ENCODE measurements at places on chromosomes 12 and 14. TPM values are rescaled to one million over a fixed set of nuclear protein-coding genes. Genes with fewer than 3 reads are reported as not detected.

MMP17 gene
- total RNA-seq: 11.2 TPM

USP44 gene
- under 0.01 TPM for total RNA-seq

TMEM132D gene
- total RNA-seq: not detected

TSPAN19 gene
- not detected for total RNA-seq

RND1 gene
- total RNA-seq: 0.29 TPM

TSHR gene
- total RNA-seq: not detected

MANSC4 gene
- not detected for total RNA-seq

STAT6 gene
- 149 TPM for total RNA-seq

AEBP2 gene
- 20.0 TPM for total RNA-seq

- no peak for DNase-seq
Observed at GRCh38 chr14:90034835-90035525, 26.8 kb upstream of the KCNK13 start.

GRCh38 chr14:105290621-105291346, 10.0 kb downstream of the BRF1 start:
- no peak for DNase-seq

DNA sequence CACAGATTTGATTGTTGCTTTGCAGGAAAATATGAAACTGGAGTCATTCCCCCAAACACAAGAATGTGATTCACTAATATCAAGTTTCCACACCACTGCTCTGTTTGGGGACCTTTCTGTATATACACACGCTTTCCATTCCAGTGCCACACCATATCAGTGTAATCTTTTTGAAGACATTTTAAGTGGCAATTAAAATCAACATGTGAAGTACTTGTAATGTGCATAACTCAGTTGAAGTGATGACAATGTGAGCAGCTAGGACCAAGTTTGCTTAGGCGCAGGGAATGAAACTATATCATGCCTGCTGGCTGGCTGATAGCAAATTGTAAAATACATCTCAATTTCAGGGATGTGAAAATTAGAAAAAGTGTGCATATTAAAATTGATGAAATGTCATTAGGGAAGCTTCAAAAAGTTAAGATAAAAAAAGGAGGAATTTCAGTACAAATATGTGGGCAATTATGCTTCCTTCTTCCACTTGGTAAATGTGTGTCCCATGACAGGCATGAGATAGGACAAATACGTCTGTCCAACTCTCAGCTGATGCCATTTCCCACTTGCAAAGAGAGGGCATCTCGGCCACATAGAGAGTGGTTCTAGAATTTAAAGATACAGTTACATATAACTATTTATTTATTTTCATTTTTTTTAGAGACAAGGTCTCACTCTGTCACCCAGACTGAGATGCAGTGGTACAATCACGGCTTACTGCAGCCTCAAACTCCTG, 43.7 kb downstream of the HSPB8 start:
- no peak for DNase-seq

DNA sequence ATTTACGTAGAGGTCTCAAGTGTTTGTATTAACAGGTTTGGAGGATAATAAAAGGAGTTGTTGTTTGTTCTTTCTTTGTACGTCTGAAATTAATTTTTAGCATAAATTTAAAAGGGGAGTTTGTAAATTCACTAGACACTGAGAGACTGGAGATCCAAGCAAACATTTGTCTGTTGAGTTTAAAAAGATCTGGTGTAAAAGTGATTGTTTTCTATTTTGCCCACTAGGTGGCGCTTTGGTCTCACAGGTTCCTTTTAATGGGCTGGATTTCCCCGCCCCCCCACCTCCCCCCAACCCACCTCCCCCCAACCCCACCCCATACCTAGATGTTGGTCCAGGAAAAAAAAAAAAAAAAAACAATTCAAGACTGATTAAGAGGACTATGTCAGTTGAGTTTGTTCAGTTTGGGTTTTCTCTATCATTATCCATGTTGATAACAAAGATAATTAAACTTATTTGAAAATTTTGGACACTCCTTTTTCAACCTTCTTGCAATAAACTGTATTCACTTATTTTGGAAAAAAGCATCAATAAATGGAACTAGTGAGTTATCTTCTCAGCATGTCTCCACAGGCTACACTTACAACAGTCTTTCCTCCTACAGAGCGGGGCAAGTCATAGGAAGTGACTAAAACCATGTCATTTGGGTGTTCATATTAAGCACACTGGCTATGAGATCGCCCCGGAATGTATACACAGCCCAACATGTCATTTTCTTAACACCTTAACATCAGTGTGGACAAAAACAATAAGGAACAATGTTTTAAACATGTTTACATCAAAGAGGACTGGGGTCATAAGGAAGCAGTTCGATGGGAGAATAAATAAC, 841.1 kb downstream of the NRXN3 start:
- DNase-seq: no peak

DNA sequence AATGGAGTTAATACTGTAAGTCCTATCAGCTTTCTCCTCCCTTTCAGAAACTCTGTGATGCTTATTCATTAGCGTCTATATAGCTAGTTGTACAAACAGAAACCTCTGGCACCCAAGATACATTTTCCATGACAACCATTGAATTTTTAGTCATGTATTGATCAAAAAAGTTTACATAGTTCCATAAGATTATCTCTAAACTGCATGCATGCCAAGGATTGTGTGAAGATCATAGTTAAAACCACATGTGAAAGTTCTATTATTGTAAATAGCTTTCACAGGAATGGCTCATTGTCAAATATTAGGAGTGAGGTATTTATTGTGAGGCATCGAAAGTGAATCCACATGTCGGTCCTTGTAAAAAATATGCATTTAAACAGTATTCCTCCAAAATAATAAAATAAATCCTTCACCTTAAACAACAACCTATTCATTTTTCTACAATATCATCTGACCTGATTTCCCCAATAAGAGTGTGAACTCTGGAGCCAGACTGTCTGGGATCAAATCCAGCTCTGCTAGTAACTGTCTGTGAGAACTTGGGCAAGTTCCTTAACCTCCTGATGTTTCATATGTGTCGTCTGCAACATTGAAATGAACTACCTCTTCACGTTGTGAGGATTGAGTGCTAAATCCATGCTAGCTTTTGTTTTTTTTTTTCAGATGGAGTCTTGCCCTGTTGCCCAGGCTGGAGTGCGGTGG, 10.6 kb upstream of the CDKL1 start:
- DNase-seq: no peak

DNA sequence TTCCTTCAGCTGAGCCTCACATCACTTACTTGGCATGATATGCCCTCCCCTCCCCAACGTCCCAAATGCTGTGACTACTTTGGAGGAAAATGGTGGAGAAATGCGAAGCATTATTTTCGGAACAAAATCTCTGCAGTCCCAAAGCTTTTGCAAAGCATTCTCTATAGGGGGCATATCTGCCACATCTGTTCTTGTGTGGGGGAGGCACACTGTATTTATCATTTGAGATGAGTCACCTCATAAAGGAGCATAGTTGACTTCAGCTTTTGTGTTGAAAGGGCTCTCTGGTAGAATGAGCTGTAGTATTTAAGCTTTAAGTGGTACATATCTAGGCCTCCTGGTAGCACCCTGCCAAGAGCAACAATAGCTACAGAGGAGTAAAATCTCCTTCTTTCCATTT, 447.5 kb downstream of the ADAMTS20 start:
- peak; percentile 23 for DNase-seq

GRCh38 chr12:113119980-113120669, 15.4 kb downstream of the RASAL1 start:
- DNase-seq: peak; percentile 55

- DNase-seq: no peak
Observed at GRCh38 chr12:90652280-90652679, 302.7 kb downstream of the CCER1 start.

- DNase-seq: peak; percentile 57
Observed at GRCh38 chr12:65568517-65568916, 255.8 kb upstream of the HMGA2 start.

- no peak for DNase-seq
Observed at GRCh38 chr14:86221755-86222154, 691.8 kb downstream of the FLRT2 start.

DNA sequence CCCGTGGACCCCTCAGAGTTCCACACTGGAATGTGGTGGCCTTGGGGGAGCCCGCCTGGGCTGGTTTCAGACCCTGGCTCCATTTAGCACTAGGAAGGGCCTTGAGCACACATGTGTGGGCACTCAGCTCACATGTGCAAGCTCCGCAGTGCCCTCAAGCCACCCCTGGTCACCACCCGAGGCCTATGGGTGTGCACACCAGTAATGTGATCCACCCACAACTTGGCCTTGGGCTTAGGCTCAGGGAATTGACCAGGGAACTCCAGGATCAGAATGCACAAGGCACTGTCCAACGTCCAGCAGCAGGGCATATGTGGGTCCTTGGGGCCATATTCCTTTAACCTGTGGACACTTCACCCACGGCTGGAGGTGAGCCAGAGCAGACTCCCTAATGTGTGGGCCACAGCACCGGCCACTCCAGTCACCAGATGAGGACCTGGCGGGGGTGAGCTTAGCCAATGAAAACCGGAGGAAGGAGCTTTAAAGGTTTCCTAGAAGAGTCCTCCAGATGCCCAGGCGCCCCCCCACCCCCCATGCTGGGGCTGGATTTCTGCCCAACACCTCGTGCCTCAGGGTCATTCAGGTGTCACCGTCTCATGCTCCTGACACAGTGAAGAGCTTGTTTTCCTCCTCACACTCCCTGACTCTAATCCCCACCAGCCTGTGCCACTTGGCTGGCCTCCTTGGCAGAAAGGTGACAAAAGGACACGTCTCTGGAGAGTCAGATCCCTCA, 209.2 kb downstream of the ZFP36L1 start:
- no peak for DNase-seq

DNA sequence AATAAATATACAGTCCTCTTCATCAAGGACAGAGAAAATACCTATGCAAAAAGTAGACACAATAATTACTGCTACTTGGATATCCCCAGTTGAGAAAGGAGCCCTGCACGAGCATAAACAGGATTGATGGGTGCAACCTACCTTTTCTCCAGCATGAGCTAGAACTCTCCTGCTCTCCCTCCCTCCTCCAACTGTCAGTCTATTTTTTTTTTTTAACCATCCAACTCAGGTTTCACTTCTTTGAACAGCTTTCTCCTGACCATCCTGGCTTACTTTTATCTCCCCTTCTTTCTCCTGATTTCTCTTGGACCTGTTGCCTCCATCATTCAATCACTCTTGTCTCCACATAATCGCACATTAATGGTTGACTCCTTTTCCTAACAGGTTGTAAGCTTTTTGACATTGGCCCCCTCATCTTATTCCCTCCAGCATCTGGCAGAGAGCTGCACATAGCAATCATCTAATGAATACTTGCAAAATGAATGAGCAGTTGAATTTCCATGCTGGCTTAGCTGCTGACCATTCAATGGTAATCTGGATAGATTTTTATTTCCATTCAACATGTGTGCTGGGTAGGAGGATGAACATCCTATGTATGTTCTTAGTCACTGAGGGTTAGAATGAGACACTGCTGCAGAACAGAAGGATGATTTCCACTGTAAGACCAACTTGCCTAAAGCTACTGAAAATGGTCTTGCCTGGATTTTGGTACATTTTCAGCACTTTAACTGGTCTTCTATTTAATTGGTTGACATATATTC, 24.4 kb downstream of the MYBPC1 start:
- DNase-seq: no peak

DNA sequence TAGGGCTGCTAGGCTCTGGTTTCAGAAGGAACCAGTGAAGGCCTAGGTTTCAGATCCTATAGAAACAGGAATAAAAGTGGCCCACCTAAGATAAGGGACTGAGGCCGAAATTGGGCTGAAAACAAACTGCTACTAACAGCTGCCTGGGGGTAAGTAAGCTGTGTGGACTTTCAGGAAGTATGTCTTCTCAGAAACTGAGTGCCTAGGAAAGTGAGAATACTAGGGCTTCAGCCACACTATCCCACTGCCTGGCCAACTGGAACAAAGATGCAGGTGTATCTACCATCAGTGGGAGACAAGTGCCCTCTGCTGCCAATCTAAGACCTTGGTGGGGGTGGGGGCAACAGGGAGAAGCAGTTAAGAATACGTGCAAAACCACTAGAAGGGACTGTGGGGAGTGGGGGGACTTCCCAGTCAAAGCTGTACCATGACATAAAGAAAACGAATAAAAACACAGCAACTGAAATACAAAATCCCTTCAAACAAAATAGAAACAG, 82.5 kb downstream of the MED13L start:
- no peak for DNase-seq

DNA sequence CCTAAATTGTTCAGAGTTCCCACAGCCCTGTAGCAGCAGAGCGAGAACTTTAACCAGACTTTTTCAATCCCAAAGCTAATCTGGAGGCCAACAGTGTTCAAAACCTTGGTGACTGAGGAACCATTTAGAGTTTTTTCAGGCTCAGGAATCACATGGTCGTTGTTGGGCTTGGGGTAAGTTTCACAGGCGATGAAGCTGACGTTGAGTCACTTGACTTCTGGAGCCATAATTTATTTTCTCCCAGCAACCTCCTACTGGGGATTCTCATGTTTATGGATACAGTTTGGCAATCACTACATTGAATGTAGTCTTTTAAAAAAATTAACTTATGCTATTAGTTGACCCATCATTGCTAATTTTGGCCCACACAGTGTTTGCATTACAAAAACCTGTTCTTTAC, 34.5 kb downstream of the SSPN start:
- no peak for DNase-seq

- DNase-seq: no peak
Observed at GRCh38 chr12:52207106-52207505, 15.3 kb upstream of the KRT80 start.

DNA sequence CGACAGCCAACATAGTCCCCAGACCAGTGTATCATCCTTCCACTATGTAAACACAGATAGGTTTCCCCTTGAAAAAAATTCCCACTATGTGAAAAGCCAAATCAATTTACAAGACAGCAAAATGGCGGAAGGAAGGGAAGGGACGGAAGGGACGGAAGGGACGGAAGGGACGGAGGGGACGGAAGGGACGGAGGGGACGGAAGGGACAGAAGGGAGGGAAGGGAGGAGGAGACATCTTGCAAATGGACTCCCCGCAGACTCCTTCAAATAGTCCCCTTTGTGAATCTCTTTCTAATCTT, 75.3 kb downstream of the NINJ2 start:
- DNase-seq: no peak

- no peak for DNase-seq
Observed at GRCh38 chr12:4270831-4271716, 2.5 kb upstream of the CCND2 start.

GRCh38 chr12:131551675-131552491, 159.0 kb upstream of the SFSWAP start:
- DNase-seq: no peak

GRCh38 chr14:38357557-38357956, 101.7 kb upstream of the CLEC14A start:
- DNase-seq: peak; percentile 62

- no peak for DNase-seq
Observed at GRCh38 chr12:121983536-121984210, 38.0 kb upstream of the BCL7A start.

GRCh38 chr12:79200176-79200575, 335.6 kb downstream of the SYT1 start:
- DNase-seq: no peak

Data from osteoblast (primary cell).